ENCODE measurements at places on chromosomes 4 and X.

GRCh38 chr4:97411356-97411755 is 731.9 kb downstream of the STPG2 start:
- peaks cover 6% of the 10 kb centered on the region for H3K36me3 ChIP-seq
- no peaks in the 10 kb centered on the region for H3K4me1 ChIP-seq
- no peak overlapping the region for H3K27ac ChIP-seq
- no peak overlapping the region for H3K4me3 ChIP-seq
- no peaks in the 10 kb centered on the region for H3K27me3 ChIP-seq
- no peak for DNase-seq

DNA sequence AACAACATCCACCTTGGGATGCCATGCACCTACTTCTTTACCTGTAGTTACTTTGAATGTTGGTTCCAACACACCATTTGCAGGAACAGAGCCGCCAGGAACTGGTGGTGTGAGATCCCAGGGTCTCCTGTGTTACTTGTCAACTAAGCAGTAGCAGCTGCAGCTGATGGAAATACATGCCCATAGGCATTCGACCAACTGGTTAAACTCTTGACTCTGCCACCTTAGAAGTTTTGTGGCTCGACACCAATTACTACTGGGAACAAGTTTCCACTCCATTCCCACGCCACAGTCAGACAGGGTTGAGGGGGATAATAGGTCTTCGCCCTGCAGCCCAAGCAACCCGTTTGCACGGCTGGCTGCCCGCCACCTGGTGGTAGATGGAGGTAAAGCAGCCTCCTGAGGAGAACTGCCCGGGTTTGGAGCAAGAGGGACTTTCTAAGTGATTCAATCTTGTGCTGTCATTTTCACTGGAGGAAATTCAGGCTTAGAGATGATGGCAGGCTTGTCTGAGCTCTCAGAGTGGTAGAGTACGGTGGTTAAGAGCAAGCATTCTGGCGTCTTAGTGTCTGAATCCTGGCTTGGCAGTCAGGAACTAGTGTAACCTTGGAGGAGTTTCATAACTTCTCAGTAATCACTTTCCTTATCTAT is 119.1 kb upstream of the TRIM2 start:
- no peak overlapping the region for H3K27ac ChIP-seq
- DNase-seq = peak; percentile 39
- no peak overlapping the region for H3K4me3 ChIP-seq

- peak; percentile 51 for DNase-seq
- H3K4me1 ChIP-seq = peaks cover 7% of the 10 kb centered on the region
- no peak overlapping the region for H3K27ac ChIP-seq
- H3K4me3 ChIP-seq = no peak overlapping the region
Observed at GRCh38 chr4:139229534-139230039, 50.4 kb downstream of the MGARP start.

- no peak for DNase-seq
- H3K27ac ChIP-seq = no peak overlapping the region
- H3K4me3 ChIP-seq = no peak overlapping the region
- no peaks in the 10 kb centered on the region for H3K27me3 ChIP-seq
- H3K36me3 ChIP-seq = no peaks in the 10 kb centered on the region
- no peaks in the 10 kb centered on the region for H3K4me1 ChIP-seq
Observed at GRCh38 chrX:50075630-50076339, 125.0 kb downstream of the AKAP4 start.

DNA sequence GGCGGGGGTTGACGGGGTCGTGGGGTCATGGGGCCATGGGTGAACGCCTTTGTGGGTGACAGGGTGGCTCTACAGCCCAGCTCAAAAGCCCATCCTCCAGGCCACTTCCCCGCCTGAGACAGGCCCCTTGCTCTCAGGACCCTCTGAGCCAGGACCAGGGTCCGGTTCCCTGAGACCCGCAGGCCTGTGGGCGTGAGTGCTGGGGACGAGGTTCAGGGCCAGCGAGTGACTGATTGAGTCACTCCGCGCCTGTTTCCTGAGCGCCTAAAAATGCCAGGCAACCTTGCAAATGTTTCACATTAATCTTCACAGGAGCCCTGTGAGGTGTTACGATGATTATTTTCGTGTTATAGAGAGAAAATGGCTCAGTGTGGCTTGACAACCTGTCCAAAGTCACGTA is 97.8 kb downstream of the ZNF674 start:
- no peak for DNase-seq
- H3K27ac ChIP-seq = peak overlapping the region; percentile 85
- H3K27me3 ChIP-seq = peaks cover 1% of the 10 kb centered on the region
- H3K36me3 ChIP-seq = peaks cover 8% of the 10 kb centered on the region
- peaks cover 20% of the 10 kb centered on the region for H3K4me1 ChIP-seq
